ENCODE measurements at places on chromosomes 6 and 20. TPM values are rescaled to one million over a fixed set of nuclear protein-coding genes. Genes with fewer than 3 reads are reported as not detected.

Gene BLTP3A
- 12.6 TPM for total RNA-seq

DNA sequence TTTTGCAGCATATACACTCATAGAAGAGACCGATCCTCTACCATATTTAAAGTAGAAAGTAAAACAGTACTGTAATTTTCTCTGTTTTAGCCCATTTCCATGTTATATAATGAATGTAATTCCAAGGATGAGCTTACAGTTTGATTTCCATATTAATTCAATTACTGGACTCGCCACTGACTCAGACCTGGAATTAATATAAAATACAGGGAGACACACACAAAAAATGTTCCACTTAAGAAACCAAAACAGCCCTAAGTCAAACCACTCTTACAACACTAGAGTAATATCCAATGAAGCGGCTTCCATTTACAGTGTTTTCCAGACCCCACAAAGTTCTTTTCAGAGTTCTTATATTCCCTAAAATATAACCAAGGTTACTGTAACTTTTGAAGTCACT is 110.6 kb downstream of the BACH2 start:
- no peak for DNase-seq
- no peaks in the 10 kb centered on the region for H3K27me3 ChIP-seq
- peaks cover 8% of the 10 kb centered on the region for H3K36me3 ChIP-seq
- H3K27ac ChIP-seq: no peak overlapping the region

Gene TFAP2A
- not detected for total RNA-seq

- H3K27me3 ChIP-seq: peaks cover 2% of the 10 kb centered on the region
- no peak for DNase-seq
- no peaks in the 10 kb centered on the region for H3K4me1 ChIP-seq
- no peak overlapping the region for H3K27ac ChIP-seq
Measured at GRCh38 chr20:63769891-63770474, 30.4 kb downstream of the SLC2A4RG start.

Gene SIRPG
- total RNA-seq: 109 TPM

DNA sequence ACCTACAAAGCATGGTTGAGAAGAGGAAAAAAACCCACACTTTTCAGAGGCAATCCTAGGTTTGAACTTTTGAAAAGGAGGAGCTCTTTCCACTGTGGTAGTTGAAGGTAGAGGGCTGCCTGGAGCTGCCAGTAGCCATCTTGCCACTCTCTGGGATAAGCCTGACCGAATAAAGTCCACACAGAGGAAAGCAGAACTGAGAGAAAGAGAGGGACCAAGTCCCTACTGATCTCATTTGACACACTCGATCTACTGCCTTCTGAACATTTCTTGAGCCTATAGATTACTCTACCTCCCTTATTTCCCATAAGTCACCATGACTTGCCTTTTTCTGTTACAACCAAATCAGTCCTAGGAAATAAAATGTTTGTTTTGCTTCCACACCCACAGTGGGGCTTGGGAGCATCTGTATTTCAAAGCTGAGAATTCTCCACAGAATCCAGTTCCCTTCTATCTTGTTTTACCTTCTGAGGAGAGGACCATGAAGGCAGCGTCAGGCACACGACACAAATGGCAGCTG is 147.0 kb upstream of the PTPRK start:
- no peak for DNase-seq
- H3K4me1 ChIP-seq: no peaks in the 10 kb centered on the region
- H3K27ac ChIP-seq: no peak overlapping the region

Gene LY6G5C
- total RNA-seq: 2.6 TPM

DNA sequence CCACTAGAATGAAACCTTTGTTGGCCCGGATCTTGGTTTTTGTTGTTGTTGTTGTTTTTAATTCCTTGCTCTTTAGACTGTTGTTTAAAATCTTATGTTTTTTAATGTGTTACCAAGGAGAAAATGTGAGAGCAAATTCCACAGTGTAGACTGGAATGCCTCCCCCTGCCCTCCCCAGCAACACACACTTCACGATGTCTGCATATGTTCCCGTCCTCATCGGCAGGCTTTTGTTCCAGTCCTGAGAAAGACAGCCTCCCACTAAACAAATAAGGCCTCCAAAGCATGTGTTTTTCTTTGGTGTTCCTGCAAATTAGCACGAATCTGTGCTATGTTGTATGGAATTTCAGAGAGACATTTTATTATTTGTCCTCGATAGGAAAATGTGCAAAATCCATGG is 263.3 kb upstream of the QKI start:
- H3K36me3 ChIP-seq: no peaks in the 10 kb centered on the region
- H3K4me1 ChIP-seq: no peaks in the 10 kb centered on the region

DNA sequence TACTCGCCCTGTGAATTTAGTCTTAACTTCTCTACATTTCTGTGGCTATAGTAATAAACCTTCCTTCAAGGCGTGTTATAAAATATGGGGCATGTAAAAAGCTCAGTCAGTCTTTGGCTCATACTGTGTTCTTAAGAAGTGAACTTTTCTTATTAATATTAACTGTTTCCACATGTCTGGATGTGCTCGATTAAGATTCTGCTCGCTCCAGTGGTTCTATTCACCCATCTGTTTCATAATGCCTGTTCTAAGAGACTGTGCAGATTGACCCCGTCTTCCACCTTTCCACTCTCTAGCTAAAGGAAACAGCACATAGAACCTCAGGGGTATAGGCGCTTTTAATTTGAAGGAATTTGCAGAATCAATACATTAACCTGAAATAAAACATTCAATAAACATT is 99.9 kb downstream of the L3MBTL3 start:
- H3K36me3 ChIP-seq: peaks cover 18% of the 10 kb centered on the region
- no peak overlapping the region for H3K4me3 ChIP-seq
- no peaks in the 10 kb centered on the region for H3K4me1 ChIP-seq
- no peak overlapping the region for H3K27ac ChIP-seq
- DNase-seq: no peak

Gene OR2H1
- total RNA-seq: not detected

Gene MYH7B
- 0.15 TPM for total RNA-seq

Gene EBF4
- total RNA-seq: 2.7 TPM

Gene TAAR8
- total RNA-seq: not detected

DNA sequence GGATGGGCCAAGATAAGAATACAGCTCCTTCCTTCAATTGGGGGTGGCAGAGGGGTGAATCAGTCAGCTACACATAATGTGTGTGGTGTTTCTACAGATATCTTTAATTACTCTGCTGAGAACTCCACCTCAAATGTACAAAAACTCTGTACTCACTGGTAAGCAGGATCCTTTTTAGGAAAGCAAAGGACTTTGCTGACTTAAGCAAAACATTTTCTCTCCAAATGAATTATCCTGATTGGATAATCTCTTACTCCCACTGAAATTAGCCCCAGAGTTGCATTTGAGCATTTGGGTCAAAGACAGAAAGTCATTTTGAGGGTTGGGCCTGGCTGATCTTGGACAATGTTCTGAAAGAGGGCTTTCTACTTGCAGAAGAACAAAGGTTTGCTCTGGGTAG is 13.4 kb downstream of the HLA-G start:
- no peak overlapping the region for H3K4me3 ChIP-seq
- H3K4me1 ChIP-seq: peaks cover 15% of the 10 kb centered on the region
- H3K27ac ChIP-seq: no peak overlapping the region
- no peaks in the 10 kb centered on the region for H3K36me3 ChIP-seq

DNA sequence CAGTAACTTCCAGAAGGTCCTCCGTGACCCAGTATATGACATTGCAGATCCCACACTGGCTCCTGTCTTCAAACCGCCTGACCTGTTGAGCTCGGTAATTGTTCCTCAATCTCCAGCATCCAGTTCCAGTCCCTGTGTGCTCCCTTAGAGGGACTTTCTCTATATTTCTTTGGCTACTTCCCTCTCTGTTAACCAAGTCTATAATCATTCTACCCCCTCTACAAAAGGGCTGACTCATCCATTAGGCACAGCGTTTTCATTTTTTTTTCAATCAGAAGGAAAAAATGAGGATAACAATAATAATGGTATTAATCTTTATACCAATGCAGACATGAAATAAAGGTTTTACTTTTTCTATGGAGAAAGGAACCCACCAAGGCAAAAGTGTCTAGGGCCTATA is 69.3 kb downstream of the FAM229B start:
- peaks cover 36% of the 10 kb centered on the region for H3K27me3 ChIP-seq
- H3K36me3 ChIP-seq: no peaks in the 10 kb centered on the region
- DNase-seq: no peak

DNA sequence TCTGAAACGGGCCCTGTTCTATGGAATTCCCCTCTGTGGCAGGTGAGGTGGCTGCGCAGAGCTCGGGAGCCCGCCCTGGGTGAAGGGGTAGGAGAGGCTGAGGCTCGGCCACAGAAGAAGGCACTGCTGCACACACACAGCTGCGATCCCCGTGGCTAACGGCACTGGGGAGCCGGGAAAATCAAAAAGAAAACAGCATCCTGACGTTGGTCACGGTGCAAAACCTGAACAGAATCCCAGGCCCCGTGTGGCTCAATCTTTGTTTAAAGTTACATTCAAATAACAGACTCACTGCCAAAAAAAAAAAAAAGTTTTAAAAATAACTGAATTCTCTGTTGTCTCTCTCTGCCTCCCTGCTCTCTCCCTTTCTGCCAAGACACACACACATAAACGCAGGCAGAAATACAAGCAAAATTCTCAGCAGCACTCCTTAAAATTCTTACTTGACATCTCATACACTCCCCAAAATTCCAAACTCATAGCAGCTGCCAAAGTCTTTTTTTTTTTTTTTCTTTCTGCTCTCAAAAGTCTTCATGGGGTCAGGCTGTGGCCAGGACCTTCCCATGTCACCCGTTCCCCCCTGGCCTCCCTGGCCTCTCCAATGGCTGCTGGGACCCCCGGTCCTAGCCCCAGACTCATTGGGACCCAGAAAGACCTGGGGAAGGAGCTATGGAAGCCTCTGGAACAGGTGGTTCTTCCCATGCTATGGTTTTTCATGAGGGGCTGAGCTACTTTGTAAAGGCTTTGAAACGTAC is 248.8 kb downstream of the TTLL2 start:
- H3K36me3 ChIP-seq: no peaks in the 10 kb centered on the region
- H3K27ac ChIP-seq: no peak overlapping the region
- no peaks in the 10 kb centered on the region for H3K27me3 ChIP-seq

Gene TNF
- 130 TPM for total RNA-seq

DNA sequence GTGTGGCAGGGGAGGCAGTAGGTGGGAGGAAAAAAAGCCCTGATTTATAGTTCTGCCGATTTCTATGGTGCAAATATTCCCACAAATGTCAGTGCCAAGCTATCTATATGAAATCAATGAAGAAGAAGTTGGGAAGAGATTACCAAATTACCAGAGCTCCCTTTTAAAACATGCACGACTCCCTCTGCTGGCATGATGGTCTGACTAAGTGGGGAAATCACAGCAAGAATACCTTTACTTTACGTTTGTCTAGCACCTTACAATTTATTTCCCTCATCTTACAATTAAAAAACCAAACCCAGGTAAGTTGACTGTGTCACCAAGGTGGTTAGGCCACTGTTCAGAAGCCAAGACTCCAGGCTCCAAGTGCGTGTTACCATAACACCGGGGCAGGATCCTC is 55.6 kb downstream of the AGPAT4 start:
- H3K36me3 ChIP-seq: peaks cover 44% of the 10 kb centered on the region
- no peak for DNase-seq
- no peak overlapping the region for H3K27ac ChIP-seq
- H3K4me3 ChIP-seq: no peak overlapping the region

DNA sequence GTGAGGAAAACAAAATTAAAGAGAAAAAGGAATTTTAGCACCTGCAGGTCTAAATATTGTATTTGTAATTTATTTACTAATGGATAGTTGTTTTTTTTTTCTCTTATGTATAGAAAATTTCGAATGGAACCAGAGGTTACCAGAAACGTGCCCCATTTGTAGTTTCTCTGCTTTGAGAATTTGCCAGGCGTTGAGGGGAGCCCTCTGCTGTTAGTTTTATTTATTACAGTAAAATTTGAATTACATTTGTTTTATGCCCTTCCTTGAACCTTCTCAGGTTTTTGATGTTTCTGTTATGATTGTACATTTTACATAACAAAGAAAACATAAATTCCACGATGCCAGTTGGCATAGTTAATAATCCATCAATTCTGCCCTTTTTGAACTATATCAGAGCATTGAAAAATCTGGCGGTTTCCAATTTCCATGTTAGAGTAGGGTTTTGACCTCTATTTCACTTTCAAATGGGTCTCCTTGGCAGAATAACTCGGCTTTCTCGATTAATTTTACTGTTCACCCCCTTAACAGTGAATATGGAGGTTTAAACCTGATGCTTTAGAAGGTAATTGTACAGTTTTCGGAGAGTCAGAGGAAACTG is 35.1 kb upstream of the RFPL4B start:
- H3K27me3 ChIP-seq: peaks cover 37% of the 10 kb centered on the region
- H3K4me3 ChIP-seq: no peak overlapping the region
- no peaks in the 10 kb centered on the region for H3K4me1 ChIP-seq
- no peak overlapping the region for H3K27ac ChIP-seq
- no peaks in the 10 kb centered on the region for H3K36me3 ChIP-seq

- H3K36me3 ChIP-seq: no peaks in the 10 kb centered on the region
- no peak for DNase-seq
- H3K4me1 ChIP-seq: no peaks in the 10 kb centered on the region
- H3K27ac ChIP-seq: no peak overlapping the region
- H3K27me3 ChIP-seq: peaks cover 9% of the 10 kb centered on the region
Measured at GRCh38 chr6:166112580-166112979, 55.1 kb downstream of the TBXT start.

Gene DCBLD1
- total RNA-seq: 7.8 TPM

DNA sequence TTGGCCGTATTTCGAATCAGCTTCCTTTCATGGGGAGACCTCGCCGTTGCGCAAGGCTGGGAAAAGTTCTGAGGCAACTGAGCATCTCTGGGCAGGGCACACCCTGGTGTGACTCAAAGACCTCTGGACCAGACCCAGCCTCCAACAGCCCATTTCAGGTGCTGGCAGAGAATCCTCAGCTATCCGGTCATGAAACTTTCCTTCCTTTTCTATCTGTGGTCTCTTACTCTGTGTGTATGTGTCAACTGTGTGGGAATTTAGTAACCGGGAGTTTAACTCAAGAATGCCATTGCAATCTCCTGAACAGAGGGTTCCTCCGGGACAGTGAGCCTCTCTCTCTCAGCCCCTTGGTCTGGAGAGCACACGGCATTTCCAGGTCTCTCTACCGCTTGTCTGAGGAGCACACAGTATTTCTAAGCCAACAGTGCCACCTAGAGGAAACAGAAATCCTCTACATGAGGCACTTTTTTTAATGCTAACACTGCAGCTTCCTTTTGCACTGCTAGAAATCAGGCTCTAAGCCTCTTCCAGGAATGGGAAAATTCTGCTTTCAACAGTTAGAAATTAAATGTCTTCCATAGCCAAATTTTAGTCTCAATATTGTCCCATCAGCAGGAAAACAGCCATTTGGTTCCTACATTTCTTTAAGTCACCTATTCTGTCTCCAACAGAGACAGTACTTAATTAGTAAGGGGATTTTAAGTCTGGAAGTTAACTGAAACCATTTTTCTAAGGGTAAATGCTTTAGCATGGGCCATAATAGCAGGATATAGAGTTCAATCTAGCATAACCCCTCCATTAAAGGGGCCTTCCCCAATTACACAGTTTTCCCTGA is 32.7 kb downstream of the PLN start:
- H3K27ac ChIP-seq: no peak overlapping the region
- peaks cover 53% of the 10 kb centered on the region for H3K36me3 ChIP-seq
- H3K4me3 ChIP-seq: no peak overlapping the region
- no peaks in the 10 kb centered on the region for H3K27me3 ChIP-seq
- DNase-seq: no peak
- H3K4me1 ChIP-seq: peaks cover 2% of the 10 kb centered on the region

Gene SIRPD
- 0.15 TPM for total RNA-seq

GRCh38 chr6:109389650-109390274 is 7.5 kb upstream of the CD164 start:
- H3K4me3 ChIP-seq: no peak overlapping the region
- H3K27ac ChIP-seq: no peak overlapping the region
- H3K27me3 ChIP-seq: peaks cover 3% of the 10 kb centered on the region
- no peaks in the 10 kb centered on the region for H3K36me3 ChIP-seq

GRCh38 chr6:28211840-28212509 is 13.1 kb upstream of the ZSCAN9 start:
- no peak for DNase-seq
- peaks cover 41% of the 10 kb centered on the region for H3K4me1 ChIP-seq
- peaks cover 84% of the 10 kb centered on the region for H3K27me3 ChIP-seq
- peaks cover 17% of the 10 kb centered on the region for H3K36me3 ChIP-seq
